ENCODE measurements at places on chromosomes 7 and 10.

GRCh38 chr10:127158662-127159061 is 37.7 kb downstream of the INSYN2A start:
- DNase-seq = no peak

DNA sequence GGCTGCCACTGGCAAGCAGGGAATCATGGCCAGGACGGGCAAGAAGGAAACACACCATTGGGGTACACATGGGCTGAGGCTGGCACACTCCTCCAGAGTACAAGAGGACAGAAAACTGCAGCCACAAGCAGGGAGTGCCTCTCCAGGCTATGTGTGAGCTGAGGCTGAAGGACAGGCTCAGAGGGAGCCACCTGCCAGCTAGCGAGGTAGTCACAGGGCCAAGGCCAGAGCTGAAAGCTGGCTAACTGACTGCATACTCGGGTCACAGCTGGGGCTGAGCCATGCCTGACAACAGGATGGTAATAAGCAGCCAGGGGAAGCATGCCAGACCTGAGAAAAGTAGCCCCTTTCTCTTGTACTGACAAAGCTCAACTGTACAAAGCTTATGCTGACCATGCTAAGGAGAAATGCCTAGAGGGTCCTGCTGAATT is 52.0 kb downstream of the KIF5B start:
- no peak for DNase-seq

DNA sequence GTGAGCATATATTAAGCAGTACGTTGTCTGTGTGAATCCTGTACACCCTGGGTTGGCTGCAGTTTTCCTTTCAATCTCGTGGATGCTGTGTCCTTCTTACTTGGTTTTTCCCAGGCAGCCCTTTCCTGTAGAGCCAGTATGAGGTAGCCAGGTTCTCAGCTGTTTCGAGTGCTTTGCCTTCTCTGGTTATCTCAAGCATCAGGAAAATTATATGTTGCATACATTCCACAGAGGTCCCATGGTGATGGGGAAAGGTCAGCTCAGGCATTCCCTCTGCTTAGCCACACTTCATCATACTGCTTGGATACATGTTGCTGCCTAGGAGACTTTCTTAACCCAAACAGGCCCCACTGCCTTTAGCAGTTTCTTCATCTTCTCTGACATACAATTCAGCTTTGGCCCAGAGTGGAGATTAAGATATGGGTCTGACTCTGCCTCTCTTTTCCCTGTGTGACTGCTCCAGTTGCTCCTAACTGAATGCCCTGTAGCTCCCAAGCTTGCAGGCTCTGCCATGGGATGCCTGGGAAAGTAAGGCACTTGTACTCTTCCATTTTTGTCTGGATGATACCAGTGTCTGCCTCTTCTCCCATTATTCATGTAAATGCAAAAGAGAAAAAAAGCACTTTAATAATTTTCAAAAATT is 11.3 kb downstream of the GNAI1 start:
- no peak for DNase-seq

- no peak for DNase-seq
These were observed 288.8 kb upstream of the NFE2L3 start for GRCh38 chr7:25863005-25863728.

GRCh38 chr7:15586266-15586665 is 24.5 kb upstream of the AGMO start:
- no peak for DNase-seq

GRCh38 chr10:88039496-88040200 is 176.2 kb downstream of the PTEN start:
- DNase-seq = no peak

DNA sequence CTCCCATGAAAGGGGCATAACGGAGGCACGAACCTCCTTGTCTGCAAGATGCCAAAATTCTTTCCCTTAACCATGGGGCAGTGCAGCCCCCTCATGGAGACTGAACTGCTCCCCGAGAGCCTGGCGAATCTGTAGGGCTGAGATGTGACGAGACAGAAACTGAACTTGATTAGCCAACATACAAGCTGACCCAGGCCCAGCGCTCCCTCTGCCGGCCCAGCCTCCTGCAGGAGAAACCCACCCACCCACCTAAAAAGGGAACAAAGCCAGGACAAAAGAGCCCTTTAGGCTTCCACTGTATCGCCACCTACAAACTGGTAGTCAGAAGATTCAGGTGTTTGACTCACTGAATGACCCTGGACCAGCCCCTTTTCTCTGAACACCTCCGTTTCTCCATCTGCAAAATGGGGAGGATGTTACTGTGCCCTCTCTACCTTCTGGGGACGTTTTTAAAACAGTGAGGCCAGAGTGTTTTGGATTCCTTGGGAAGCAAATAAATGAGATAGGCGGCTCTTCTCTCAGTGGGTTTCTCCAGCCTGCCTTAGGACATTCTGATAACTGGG is 58.4 kb downstream of the C10orf105 start:
- DNase-seq = no peak

DNA sequence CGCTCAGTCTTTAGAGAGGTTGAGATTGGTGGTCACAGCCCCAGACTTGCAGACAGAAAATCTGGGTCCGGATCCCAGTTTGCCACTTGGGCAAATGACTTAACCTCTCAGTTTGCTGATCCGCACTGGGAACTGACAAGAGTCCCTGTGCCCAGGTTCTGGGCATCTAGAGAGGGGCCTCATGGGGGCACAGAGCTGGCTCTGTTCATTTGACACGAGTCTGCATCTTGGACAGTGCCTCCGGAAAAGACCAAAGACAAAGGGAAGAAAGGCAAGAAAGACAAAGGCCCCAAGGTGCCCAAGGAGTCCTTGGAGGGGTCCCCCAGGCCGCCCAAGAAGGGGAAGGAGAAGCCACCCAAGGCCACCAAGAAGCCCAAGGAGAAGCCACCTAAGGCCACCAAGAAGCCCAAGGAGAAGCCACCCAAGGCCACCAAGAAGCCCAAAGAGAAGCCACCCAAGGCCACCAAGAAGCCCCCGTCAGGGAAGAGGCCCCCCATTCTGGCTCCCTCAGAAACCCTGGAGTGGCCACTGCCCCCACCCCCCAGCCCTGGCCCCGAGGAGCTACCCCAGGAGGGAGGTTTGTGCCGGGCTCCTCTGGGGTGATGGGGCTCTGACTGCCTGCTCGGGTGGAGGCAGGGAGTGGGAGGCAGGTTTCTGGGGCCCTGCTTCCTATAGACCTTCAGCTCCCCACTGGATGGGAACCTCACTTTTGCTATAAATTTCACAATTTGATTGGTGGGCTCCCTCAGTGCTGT is 2.3 kb downstream of the AEBP1 start:
- no peak for DNase-seq

- DNase-seq = no peak
These were observed 7.3 kb downstream of the ASL start for GRCh38 chr7:66082886-66083415.

DNA sequence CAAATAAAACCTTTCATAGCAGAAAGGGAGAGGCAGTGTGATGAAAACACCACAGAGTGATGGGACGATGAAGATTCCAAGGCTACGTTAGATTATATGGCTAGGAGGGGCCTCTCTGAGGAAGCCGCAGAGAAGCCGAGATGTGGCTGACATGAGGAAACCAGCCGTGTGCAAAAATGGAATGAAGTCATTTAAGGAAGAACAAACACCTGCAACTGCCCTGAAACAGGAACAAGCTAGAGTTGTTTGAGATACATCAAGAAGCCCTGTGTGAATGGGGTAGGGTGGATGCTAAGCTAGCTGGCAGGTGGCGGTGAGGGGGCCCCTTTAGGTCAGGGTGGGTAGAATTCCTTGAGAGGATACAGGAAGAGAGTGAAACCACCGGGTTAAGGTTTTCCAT is 129.5 kb downstream of the KLF6 start:
- DNase-seq = no peak

DNA sequence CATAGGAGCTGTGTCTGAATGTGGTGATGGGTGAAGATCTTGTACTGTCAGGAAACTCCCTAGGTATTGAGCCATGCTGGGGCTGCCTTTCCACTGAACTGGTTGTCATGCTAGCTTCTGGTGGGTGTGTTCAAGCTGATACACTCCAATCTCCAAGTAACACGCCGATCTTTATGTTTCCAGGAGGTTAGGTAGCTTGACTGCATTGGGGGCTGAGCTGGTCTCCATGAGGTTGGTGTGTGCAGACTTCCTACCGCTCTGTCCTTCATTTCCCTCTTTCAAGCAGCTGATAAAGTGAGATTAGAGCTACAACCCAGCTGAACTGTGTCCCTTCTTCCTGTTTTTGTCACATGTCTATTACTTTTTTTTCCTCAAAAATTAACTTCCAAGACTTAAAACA is 265.5 kb downstream of the ANKRD30A start:
- no peak for DNase-seq

DNA sequence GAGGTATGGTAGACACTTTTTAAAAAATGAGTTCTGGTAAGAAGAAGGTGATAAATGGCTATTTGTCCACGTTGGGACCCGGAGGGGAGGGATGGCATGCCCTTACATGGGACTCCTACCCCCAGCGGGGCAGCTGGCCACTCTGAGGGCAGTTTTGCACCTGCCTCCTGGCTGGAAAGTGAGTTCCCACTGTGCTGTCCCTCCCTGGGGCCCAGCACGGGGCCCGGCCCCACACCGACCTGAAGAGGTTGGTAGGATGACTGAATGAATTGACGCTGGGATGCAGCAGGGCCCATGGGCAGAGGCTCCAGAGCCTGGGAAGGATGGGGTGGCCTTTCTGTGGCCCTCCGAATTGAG is 601 bp upstream of the AEBP1 start:
- DNase-seq = no peak

- DNase-seq = no peak
These were observed 1.8 kb upstream of the CLCN1 start for GRCh38 chr7:143314127-143314526.

DNA sequence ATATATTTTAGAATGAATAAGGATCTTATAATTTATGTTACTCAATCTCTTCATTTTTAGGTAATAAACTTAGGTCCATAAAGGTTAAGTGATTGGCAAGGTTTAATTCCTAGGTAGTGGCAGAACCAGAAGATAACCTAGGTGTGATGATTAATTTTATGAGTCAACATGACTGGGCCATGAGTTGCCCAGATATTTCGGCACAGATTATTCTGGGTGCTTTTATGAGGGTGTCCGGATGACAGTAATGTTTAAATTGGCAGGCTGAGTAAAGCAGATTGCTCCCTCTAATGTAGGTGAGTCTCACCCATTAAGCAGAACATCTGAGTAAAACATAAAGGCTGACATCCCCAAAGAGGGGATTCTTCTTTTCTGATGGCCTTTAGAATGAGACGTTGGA is 1349.3 kb upstream of the CELF2 start:
- DNase-seq = no peak

DNA sequence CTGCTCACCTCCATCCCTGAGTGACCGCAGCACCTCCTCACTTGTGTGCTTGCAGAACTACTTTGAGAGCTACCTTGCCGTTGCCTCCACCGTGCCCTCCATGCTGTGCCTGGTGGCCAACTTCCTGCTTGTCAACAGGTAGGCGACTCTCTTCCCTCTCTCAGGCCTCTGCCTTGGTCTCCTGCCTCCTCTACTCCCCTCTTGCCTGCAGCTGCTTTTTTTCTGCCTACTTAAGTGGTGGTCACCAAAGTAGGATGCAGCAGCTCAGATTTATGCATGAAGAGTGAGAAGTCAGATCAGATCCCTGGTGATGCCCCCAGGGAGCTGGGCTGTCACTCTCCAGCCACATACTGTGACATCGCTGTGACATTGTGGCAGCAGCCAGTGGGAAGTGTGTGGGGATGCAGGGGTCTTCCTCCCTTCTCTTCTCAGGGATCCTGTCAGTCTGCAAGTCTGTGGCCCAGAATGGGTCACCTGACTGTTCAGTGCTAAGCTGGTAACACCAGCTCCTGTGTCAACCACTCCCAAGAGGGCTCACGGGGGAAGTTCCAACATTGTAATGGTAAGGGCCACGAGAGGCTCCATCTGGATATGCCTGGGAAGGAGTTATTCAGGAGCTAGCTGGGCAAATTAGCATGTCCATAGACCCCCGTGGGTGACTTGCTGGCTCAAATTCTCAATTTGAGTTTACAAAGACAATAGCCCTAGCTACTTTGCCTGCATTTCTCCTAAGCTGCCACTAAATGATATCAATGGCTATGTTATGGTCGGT is 25.3 kb downstream of the SLC29A3 start:
- no peak for DNase-seq

GRCh38 chr10:88216976-88217375 is 353.6 kb downstream of the PTEN start:
- DNase-seq = no peak

DNA sequence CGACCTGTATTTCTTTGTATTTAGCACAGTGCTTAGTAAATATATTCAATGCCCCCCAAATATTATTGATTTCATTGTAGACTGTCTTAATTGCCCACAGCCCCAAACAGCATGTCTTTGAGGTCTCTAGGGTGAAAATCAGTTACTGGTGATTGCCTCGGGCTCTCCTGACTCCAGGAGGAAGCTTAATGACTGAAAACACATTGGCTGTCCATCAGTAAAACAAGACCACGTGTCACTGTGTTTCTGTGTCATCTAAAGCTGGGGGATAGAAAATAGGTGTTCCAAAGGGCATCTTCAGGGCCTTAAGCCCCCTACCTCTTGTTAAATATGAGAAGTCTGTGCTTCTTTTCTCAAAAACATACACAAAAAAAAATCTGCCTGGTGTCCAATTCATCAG is 67.9 kb downstream of the CACNA2D1 start:
- no peak for DNase-seq

DNA sequence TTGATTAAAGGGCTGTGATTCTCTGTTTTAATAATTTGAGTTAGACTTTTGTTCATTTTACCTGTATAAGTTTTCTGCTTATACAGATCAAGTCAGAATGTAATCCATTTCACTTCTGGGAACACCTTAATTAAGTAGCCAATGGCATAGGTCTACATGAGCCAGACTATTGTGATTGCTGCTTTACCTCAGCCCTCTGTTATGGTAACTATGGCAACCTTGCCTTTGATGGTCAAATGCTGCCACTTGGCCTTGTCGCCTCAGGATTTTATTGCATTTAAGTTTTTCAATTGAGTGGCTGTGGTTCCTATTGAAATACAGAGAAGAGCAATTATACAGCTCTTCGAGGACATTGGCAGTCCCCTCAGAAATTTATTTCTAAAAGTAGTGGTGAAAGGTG is 64.3 kb upstream of the TMEM106B start:
- DNase-seq = no peak
